ENCODE measurements at places on chromosomes 6 and 20.

GRCh38 chr6:16199804-16200203 is 38.6 kb upstream of the GMPR start:
- no peak for DNase-seq

DNA sequence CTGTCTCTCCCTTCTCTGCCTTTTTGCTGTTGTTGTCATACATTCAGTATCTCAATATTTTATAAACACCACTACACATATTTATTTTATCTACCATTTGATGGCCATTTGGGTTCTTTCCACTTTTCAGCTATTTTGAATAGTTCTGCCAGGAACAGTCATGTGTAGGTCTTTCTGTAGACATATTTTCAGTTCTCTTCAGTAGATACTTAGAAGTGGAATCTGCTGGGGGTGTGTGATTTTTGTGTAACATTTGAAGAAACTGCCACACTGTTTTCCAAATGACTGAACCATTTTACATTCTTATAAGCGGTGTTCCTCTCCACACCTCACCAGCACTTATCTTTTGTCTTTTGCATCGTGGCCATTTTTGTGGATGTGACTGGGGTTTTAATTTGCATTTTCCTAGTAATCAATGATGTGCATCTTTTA is 197.7 kb downstream of the ARID1B start:
- no peak for DNase-seq

DNA sequence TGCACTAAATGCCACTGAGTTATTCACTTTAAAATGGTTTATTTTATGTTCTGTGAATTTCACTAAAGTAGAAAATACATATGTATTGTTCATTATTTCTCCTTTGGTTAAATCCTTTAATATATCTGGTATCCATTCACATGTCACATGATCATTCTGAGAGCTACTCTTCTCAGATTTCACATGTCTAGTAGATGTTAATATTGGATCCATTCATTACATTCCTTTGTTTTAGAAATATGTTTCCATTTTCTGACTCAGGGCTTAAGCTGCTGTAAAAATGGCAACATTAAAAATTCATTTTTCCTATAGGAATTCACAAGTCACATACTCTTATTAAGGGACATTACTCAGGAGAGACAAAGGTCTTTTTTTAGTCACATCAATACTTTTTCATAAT is 205.4 kb downstream of the ZFAND3 start:
- no peak for DNase-seq

- no peak for DNase-seq
These were observed 7.2 kb downstream of the GCNT2 start for GRCh38 chr6:10528158-10528981.
